IMR-90 (cell line): ENCODE measurements at places on chromosomes 2 and 18.

- DNase-seq, result no peak
These were observed at the start of gene ADCYAP1 for GRCh38 chr18:904218-905090. Gene ADCYAP1 (plus strand): TSS chr18:904871. CDS start chr18:905387, 516 bp downstream.

GRCh38 chr2:217794133-217794986 is 208.4 kb downstream of the TNS1 start:
- no peak for DNase-seq

GRCh38 chr2:113298176-113298575 is 19.5 kb upstream of the PAX8 start:
- DNase-seq, result no peak

DNA sequence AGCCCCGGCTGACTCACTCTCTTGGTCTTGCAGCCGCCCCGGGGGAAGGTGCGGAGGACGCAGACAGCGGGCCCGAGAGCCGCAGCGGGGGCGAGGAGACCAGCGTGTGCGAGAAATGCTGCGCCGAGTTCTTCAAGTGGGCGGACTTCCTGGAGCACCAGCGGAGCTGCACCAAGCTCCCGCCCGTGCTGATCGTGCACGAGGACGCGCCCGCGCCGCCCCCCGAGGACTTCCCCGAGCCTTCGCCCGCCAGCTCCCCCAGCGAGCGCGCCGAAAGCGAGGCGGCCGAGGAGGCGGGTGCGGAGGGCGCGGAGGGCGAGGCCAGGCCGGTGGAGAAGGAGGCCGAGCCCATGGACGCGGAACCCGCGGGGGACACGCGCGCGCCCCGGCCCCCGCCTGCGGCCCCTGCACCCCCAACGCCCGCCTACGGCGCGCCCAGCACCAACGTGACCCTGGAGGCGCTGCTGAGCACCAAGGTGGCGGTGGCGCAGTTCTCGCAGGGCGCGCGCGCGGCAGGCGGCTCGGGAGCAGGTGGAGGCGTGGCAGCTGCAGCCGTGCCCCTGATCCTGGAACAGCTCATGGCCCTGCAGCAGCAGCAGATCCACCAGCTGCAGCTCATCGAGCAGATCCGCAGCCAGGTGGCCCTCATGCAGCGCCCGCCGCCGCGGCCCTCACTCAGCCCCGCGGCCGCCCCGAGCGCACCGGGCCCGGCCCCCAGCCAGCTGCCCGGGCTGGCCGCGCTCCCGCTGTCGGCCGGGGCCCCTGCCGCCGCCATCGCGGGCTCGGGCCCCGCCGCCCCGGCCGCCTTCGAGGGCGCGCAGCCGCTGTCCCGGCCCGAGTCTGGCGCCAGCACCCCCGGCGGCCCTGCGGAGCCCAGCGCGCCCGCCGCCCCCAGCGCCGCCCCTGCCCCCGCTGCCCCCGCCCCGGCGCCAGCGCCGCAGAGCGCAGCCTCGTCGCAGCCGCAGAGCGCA is 12.7 kb downstream of the SALL3 start:
- no peak for DNase-seq

DNA sequence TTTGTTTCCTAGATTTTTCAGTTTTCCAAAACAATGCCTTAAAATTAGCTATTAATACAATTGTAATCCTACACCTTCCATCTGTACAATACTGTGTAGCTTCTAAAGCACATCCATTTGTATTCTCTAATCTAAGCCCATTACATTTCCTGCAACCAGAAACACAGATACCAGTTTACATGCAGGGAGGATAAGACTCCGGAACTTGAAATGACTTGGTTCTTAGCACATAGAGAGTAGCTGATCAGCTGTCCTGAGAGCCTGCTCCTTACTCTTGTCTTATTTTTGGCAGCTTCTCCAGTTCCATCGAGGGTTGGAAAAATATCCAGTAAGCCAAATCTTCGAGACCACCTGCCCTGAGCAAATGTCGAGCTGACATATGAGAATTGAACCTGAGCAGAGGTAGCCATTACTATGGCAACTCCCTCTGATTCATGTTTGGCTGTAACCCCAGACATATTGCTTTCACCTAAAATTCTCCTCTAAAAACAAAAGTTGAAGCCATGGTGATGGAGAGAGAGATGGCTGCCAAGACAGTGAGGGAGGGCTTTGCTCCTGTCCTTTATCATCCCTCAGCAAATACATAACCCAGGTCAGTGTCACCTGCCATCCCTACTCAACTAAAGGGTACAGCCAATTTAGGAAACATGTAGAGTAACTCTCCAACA is 542.8 kb downstream of the IRS1 start:
- peak; percentile 10 for DNase-seq

GRCh38 chr2:33617401-33617800 is 18.3 kb upstream of the FAM98A start:
- DNase-seq, result no peak

DNA sequence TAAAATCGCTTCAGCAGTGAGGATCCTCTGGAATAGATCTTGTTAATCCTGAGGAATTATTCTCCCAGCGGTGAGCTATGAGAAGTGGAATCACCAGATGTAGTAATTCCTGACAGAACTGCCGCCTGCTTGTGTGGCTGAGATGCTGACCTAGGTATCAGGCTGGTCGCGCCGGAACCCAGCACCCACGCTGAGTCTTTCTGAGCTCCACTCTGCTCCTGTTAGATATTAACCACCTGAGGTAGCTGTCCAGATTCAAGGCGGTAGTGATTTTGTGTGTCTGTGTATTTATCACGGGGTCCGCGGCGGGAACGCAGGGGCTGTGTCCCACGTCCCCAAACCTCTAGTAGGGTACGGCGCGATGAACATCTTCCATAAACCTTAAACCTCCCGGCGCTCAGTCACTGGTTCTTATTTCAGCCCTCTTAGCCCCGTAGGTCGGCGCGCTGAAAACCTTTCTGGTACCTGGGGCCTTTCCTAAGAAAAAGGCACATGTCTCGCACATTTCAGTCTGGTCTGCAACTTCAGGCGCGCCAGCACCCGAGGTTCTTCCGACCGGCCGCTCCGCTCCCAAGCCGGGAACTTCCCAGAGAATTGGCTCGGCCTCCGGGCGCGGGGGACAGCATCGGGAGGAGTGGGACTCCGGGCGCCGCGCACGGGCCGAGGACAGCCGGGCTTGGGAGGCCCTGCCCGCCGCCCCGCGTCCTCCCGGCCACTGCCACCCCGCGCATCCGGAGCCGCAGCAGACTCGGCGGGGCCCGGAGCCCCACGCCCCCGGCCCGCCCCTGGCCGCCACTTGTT is 542 bp upstream of the CNNM3 start:
- peak; percentile 63 for DNase-seq

DNA sequence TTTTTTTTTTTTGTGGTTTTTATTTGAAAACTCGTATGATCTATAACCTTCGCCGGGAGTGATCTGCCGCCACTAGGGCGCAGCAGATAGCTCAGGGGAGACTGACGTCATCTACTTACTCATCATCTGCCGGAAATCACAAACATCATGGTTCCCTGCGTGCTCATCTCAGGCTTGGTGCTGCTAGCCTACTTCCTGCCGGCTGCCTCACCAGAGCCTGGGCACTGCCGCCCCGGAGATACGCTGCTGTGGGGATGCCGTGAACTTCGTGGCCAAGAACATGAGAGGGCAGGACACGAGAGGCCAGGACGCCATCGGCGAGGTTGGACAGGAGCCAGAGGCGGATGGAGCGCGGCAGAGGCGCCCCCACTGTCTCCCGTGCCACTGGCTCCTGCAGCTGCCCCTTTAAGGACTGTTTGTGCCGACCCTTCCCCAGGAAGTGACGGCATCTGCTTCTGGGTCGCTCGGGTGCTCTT is 68.8 kb downstream of the DOK6 start:
- no peak for DNase-seq

GRCh38 chr18:22467760-22468553 is 50.2 kb upstream of the CTAGE1 start:
- DNase-seq, result peak; percentile 100

- DNase-seq, result no peak
These were observed 152.4 kb upstream of the NCK2 start for GRCh38 chr2:105592288-105592687.

DNA sequence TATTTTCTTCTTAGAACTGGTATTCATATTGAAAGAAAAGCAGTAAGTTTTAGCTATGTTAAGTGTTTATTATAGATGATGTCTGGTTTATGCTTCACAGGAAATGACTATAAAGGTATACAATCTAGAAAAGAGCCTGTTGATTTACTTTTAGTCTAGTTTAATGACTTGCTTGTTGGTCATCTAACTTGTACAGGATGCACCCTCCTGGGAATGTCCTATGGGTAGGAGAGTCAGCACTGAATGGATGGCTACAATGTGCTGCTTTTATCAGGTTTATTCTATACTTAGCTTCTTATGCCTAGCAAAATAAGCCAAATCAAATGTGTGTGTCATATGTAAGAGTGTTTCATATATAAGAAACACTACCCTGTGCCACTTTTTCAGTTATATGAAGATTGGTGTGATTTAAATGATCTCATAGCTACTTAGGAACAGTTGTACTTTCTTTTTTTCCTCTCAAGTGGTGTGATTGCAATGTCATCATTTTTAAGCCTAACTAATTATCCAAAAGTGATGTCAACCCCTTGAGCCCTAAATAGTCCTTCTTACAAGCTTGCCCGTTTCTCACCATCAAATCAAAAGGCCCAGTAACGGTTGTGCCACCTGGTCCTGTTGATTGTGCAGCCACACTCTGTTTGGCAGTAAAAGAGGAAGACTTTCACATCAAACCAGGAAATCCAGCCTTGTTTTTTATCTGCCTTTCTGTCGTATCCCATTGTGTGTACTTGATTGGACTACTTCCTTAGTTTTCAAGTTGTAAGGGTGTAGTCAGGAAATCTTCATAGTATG is 176.0 kb downstream of the DIS3L2 start:
- DNase-seq, result peak; percentile 80

DNA sequence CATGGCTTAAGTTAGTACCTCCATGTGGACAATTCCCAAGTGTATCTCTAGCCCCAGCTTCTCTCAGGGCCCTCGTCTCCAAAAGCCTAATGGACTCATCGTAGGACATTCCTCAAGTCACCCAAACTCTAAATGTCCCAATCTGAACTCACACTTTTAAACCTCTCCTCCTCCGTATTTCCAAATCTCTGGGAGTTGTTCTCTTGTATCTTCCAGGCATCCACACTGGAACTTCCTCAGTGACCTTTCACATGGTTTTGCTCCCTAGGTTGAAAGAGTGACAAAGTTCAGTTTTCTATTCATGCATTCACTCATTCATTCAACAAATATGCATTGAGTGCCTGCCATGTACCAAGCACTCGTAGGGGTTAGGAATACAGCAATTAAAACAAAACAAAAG is 220.2 kb downstream of the ALPK2 start:
- DNase-seq, result no peak

GRCh38 chr2:232042911-232043574 is 81.5 kb downstream of the DIS3L2 start:
- DNase-seq, result peak; percentile 61

DNA sequence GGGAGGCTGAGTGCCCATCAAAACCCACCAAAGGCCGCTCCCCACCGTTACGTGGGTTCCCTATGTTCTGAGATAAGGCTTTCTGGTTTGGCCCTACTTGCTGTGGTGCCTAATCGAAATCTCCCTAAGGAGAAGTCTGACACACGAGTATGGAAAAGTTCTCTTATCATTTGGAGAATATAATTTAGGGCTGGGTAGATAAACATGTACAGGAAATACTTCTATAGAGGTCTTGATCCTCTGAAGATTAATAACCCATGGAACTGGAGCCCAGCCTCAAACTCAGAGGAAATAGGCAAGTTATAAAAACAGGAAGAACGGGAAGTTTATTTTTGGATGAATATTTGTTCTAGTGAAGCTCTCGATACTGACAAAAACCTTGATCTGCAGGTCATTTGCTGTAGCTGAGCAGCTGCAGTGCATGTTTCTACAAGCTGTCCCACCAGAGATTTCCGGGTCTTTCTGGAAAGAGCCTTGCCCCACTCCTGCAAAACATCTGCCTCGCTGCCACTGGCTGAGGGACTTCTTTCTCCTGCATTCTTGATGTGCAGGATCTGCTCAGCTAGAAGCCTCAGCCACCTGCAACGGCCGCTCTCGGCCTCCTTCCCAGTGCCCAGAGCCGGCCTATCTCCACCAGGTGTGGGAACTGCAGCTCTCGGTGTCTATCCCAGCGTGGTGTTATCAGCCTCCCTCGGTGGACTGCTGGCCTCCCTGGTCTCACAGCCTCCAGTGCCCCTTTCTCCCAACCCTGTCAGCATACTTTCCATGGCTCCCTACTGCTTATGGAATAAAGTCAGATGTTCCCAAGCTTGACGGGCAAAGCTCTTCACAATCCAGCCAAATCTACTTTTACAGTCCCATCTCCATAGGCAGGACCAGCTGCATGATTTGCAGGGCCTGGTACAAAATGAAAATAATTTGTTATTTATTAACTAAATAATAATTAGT is 48.6 kb downstream of the SPRED2 start:
- peak; percentile 56 for DNase-seq

DNA sequence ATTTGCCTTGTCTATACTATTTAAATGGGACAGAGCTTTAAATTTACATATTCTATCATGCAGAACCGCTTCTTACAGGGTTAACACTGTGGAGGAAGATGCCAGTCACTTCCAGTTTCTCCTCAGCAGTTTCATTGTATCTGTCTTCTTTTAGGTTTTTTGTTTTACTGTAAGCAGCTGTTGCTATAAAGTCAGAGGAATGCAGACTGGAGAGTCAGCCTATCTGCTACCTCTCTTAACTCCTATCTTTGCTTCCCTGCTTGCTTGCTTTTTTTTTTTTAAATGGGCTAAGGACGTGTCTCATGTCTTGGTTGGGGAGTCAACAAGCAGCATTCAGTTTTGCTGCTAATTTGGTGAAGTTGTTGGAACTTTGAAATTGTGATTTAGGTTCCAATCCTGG is 8.9 kb downstream of the EPC2 start:
- peak; percentile 30 for DNase-seq

GRCh38 chr2:100239486-100240210 is 82.7 kb downstream of the LONRF2 start:
- no peak for DNase-seq

- DNase-seq, result peak; percentile 25
These were observed 39.1 kb downstream of the STK17B start for GRCh38 chr2:196131949-196132925.

DNA sequence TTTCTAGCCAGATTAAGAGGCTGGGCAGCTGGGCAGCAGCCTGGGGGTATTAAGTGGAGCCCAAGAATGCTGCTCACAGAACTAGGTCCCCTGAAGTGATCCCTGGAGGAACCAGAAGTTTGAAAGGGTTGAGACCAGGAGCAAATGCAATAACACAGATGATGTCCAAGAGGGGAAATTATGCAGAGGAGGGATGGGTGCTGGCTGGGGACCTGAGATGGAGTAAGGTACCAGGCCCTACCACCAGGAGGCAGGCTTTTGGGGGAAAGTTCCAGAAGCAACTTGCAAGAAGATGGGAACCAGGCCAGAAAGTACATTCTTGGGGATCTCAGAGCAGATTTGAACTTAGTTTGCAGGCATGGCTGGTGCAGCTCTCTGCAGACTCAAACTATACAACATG is 175.1 kb downstream of the NCK2 start:
- DNase-seq, result peak; percentile 62

DNA sequence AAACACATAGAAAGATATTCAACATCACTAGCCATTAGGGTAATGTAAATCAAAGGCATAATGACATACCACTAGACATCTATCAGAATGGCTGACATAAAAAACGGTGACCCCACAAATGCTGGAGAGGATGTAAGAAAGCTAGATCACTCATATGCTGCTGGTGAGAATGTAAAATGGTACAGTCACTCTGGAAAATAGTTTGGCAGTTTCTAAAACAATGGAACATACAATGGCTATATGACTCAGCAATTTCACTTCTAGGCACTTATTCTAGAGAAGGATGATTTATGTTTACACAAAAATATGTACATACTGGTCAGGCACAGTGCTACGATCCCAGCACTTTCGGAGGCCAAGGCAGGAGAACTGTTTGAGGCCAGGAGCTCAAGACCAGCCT is 87.3 kb downstream of the COLEC12 start:
- peak; percentile 36 for DNase-seq

- no peak for DNase-seq
These were observed 425.3 kb upstream of the FANCL start for GRCh38 chr2:58666323-58666970.

GRCh38 chr2:40488927-40489677 is 37.2 kb upstream of the SLC8A1 start:
- DNase-seq, result peak; percentile 57
